ENCODE measurements at places on chromosomes 1 and 21.

- H3K27ac ChIP-seq, result no peak overlapping the region
- no peak for DNase-seq
- H3K36me3 ChIP-seq, result peaks cover 6% of the 10 kb centered on the region
- peaks cover 17% of the 10 kb centered on the region for H3K4me1 ChIP-seq
- no peak overlapping the region for H3K4me3 ChIP-seq
- H3K27me3 ChIP-seq, result peaks cover 17% of the 10 kb centered on the region
Observed at GRCh38 chr1:65235867-65236805, 73.2 kb upstream of the DNAJC6 start.

- peaks cover 8% of the 10 kb centered on the region for H3K4me1 ChIP-seq
- H3K27me3 ChIP-seq, result peaks cover 19% of the 10 kb centered on the region
- H3K36me3 ChIP-seq, result no peaks in the 10 kb centered on the region
- H3K27ac ChIP-seq, result no peak overlapping the region
- DNase-seq, result no peak
Observed at GRCh38 chr1:31423418-31423947, 10.5 kb downstream of the SERINC2 start.

DNA sequence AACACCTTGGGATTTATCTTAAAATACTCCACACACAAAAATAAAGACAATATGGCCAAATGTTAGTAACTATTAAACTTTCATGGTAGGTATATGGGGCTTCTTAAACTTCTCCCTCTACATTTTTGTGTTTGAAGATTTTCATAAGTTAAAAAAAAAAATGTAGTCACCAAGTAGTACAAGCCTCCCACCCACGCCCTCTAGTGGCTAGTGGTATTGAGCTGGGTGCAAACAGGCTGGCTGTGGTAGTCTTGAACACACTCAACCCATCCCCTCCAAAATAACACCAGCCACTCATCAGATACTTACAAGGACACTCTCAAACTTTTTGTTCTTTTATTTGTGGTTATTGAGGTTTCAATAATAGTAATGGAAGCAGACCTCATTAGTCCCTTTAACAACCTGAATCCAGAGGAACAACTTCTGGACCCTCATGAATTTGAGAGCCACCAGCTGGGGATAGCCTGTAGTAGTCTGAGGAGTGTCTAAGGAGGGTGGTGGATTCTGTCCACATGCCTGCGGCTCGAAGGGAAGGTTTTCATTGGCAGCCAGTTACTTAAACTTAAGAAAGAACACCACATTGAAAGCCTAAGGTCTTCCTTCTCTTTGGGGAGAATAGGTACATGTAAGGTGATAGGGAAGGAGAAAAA is 15.6 kb downstream of the RD3 start:
- peak; percentile 57 for DNase-seq
- H3K36me3 ChIP-seq, result no peaks in the 10 kb centered on the region
- H3K27me3 ChIP-seq, result peaks cover 36% of the 10 kb centered on the region
- no peak overlapping the region for H3K4me3 ChIP-seq
- H3K27ac ChIP-seq, result no peak overlapping the region

DNA sequence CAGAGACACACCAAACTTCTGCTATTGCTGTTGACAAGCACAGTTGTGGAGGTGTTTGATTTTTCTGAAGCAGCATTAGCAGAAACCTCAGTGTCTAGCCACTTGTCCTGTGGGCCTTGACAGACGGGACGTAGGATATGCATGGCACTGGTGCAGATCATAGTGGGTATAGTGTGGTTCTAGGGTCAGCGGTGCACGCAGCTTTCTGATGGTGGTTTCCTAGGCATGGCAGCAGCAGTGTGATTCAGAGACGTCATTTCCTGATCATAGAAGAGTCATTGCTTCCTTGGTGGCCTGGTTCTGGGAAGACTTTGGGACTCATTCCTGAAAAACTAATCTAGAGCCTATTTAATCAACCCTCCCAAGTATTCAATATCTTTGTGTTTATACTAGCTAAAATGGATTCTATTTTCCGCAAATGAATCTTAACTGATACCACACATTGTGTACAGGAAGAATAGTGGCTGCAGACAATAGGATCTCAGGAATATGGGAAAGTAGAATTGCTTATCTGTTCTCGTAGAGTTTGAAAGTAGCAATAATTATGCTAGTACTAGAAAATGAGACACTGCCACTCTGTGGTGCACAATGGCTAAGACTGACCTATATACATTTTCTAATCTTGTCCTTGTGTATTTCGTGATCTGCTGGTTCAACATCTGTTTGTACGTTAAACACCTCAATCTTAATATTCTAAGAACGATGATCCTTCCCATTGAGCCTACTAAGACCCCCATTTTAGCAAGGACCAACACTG is 2.8 kb upstream of the USP1 start:
- H3K36me3 ChIP-seq, result peaks cover 11% of the 10 kb centered on the region
- no peak overlapping the region for H3K4me3 ChIP-seq
- H3K27ac ChIP-seq, result no peak overlapping the region
- H3K27me3 ChIP-seq, result peaks cover 4% of the 10 kb centered on the region

DNA sequence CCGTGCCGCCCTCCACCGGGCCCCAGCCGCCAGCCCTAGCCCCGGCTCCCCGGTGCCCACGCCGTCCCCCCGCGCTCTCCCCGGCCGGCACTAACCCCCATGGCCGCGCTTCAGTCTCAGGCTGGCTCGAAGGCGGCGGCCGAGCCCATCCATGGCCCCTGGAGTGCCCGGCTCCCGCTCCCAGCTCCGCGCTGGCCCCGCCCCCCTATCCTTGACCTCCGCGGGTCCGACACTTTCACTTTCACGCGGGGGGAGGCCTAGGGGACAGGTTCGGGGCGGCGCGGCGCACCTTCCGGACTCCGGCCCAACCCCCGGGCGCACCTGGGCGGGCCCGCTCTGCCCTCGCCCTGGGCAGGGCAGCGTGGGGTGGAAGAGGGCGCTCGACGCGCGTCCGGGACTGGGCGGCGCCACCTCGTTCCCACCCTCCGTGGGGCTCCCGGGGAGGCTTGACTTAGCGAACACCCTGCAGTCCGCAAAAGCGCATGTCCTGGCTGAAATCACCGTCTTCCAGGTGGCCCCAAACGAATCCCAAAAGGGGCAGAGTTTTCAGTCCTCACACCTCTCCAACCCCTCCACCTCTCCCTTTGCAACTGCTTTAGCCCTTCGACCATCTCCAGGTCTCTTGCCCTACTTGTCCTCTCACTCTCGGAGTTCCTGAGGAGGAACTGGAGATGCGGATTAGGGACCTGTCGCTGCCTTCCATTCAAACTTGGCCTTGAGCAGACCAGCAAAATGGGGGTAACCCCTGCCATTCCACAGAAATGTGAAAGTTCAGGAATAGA is 3.9 kb upstream of the DENND2D start:
- H3K4me3 ChIP-seq, result peak overlapping the region; percentile 98
- H3K27me3 ChIP-seq, result no peaks in the 10 kb centered on the region
- H3K36me3 ChIP-seq, result peaks cover 8% of the 10 kb centered on the region
- DNase-seq, result peak; percentile 56
- peak overlapping the region; percentile 72 for H3K27ac ChIP-seq

DNA sequence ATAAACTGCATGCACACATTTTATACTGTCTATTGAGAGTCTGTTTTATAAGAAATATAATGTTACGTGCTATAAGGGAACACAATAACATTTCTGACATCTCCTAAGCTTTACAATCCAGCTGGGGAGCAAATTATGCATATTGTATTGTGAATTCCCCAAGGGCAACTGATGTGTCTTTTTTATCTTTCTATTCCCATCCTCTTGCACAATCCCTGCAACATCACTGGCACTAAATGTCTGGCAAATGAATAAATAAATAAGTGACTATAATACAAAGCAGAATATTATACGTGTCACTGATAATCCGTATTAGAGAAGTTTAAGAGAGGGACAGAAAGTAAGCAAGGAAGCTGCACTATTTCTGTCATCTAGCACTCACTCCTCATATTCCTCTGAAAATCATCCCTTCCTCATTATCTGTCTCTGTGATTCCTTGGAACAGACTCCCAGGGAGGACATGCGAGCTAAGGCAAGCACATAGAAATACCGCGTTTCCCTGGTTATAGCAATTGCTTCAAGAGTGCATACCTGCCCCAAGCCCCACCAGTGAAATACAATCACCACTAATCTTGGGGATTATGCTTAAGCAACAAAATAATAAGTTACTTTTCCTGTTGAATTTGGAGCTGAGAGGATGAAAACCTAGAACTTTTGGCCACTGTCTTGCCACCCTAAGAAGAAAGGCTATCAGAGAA is 205.4 kb downstream of the SMYD3 start:
- H3K27me3 ChIP-seq, result no peaks in the 10 kb centered on the region
- no peak for DNase-seq
- peaks cover 4% of the 10 kb centered on the region for H3K4me1 ChIP-seq

DNA sequence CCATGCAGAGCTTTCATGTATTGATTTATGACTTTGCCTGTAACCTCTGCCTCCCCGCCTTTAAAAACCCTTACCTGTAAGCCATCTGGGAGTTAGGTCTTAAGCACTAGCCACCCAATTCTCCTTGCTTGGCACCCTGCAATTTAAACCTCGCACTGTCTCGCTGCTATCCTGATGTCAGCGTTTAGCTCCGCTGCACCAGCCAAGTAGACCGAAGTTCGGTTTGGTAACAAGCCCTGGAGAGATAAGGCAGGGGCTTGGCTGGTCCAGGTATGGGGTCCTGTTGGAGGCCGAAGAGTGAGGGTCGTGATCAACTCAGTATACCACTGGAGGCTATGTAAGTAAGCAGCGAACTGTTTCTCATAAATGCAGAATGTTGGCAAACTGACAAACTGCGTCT is 64.4 kb downstream of the GALNT2 start:
- no peak overlapping the region for H3K27ac ChIP-seq
- peaks cover 22% of the 10 kb centered on the region for H3K4me1 ChIP-seq
- DNase-seq, result no peak
- H3K27me3 ChIP-seq, result no peaks in the 10 kb centered on the region
